CD4-positive, alpha-beta T cell treated with Interleukin-1 beta for 1 hour (primary cell): ENCODE measurements at places on chromosomes 6 and 20.

- no peak for DNase-seq
Observed at GRCh38 chr6:101543796-101544195, 150.3 kb downstream of the GRIK2 start.

DNA sequence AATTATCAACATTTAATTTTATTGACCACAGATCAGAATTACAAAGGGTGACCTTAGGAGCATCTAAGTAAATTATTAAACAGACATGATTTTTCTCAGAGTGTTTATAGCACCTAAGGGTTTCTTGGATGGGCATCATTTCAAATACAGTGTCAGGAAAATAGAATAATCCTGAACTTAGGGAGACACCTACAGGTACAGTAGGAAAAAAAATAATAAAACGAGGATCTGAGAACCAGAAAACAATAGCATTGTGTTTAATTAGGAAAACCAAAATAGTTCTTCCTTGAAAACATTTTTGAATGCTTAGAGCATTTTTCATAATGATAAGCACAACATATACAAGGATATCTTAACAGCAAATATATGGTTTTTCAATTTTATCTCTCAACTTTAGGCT lies 39.2 kb downstream of the MMUT start:
- no peak for DNase-seq

GRCh38 chr20:63404129-63405085 lies 43.3 kb upstream of the CHRNA4 start:
- DNase-seq = no peak

DNA sequence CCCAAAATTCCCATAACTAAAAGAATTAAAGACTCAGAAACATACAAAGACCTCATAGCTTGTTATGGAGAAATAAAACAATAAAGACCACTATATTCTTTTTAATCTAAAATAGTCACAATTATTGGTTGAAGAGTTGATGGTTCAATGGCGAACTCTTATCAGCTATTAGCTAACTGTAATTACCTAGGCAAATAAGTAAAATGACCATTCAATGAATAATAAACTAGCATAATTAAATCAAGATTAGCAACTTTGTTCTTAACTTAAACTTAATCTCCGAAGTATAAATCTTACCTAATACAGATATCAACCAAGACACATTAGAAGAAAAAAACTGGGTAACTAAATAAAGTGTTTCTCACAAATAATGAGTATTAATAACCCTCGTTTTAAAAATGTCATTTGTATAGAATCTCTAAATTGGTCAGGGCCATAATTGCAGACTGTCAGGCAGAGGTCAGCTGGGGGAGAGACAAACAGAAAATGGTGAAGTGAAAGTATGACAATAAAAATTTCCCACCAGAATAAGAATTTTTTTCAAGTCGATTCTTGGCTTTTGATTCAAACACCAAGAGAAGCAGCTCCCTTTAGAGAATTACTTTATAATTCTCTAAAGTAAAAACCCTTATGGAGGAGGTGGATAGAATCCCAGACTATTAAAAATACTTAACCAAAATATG lies 1.7 kb downstream of the FKBP5 start:
- no peak for DNase-seq

DNA sequence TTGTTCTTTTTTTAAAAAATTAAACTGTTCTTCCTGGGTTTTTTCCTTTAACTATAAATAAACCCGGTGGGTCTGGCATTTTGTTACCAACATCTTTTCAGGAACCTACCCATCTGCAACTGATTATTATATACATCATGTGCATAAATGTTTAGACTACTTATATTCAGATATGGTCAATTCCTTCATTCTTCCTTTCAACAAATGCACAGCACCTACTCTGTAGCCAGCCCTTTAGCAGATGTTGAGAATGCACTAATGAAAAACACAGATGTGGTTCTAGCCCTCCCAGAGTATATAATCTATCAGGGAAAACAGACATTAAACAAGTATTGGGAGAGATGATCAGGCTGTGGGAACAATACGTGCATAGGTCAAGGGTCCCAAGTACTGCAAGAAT lies 237.1 kb downstream of the UST start:
- no peak for DNase-seq
